ENCODE measurements at places on chromosomes 16 and 17.
A peak's percentile ranks its signal among the peaks of the same experiment; 100 is the strongest.

GRCh38 chr17:77208856-77209255 is 68.1 kb downstream of the SEC14L1 start:
- no peak overlapping the region for H3K27ac ChIP-seq
- H3K4me1 ChIP-seq: peaks cover 10% of the 10 kb centered on the region

- H3K36me3 ChIP-seq: no peaks in the 10 kb centered on the region
- no peaks in the 10 kb centered on the region for H3K27me3 ChIP-seq
- H3K4me3 ChIP-seq: no peak overlapping the region
- H3K27ac ChIP-seq: peak overlapping the region; percentile 15
Observed at GRCh38 chr17:77109764-77110359, 30.9 kb upstream of the SEC14L1 start.

DNA sequence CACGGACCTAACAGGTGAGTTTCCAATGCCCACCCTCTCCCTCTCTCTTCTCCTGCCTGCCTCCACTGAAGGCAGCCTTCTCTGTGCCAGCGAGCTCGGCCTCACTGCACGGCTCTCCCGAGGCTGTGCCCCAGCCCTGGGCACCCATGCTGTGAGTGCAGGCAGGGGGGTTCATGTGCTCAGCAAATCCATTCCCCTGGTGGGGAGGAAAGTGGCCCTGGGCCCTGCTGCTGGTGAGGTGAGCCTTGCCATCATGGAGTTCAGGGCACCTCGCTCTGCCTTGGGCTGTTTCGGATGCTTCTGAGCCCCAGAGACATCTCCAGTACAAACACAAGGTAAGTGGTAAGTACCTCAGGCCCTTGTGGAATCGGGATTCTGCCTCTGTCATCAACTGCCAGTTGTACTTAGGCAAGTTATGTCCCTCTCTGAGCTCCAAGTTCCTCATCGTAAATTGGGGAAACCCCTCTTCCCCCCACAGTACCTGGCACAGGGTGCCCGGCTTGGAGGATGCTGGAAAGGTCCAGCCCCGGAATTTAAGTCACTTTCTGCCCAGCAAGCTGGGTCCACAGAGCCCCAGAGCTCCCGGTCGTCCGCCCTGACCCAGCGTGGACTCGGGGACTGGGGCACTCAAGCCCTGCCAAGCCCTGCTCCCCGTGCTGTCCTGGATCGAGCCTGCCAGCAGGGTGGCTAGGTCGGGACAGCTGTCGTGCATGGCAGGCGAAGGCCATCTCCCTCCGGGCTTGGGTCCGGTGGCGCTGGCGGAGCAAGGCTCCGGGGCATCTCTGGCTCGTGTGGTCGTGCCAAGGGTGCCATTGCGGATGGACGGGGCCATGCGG is 684 bp upstream of the NUDT16L1 start:
- peak overlapping the region; percentile 37 for H3K27ac ChIP-seq
- no peaks in the 10 kb centered on the region for H3K27me3 ChIP-seq
- H3K4me3 ChIP-seq: peak overlapping the region; percentile 74
- peaks cover 10% of the 10 kb centered on the region for H3K4me1 ChIP-seq
- peaks cover 11% of the 10 kb centered on the region for H3K36me3 ChIP-seq
- DNase-seq: no peak

DNA sequence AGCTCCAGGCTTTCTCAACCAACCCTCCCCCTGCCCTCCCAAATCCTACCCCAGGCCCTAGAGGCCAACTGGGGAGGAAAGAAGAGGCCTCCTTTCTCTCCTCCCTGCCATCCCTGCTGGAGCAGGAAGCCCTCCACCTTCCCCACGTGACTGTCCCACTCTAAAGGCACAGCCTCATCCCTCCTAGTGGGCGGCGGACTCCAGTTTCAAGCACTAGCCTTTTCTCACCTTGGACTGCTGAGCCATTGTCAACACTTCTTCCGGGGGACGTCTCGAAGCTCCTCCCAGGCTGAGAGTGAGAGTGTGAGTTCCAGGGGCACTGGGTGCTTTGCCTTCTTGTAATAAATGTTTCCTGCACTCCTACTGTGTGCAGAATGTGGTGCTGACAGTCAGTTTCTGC is 21.4 kb upstream of the IRX6 start:
- DNase-seq: no peak
- H3K27ac ChIP-seq: no peak overlapping the region
- peaks cover 4% of the 10 kb centered on the region for H3K27me3 ChIP-seq
- H3K36me3 ChIP-seq: no peaks in the 10 kb centered on the region
- no peaks in the 10 kb centered on the region for H3K4me1 ChIP-seq

DNA sequence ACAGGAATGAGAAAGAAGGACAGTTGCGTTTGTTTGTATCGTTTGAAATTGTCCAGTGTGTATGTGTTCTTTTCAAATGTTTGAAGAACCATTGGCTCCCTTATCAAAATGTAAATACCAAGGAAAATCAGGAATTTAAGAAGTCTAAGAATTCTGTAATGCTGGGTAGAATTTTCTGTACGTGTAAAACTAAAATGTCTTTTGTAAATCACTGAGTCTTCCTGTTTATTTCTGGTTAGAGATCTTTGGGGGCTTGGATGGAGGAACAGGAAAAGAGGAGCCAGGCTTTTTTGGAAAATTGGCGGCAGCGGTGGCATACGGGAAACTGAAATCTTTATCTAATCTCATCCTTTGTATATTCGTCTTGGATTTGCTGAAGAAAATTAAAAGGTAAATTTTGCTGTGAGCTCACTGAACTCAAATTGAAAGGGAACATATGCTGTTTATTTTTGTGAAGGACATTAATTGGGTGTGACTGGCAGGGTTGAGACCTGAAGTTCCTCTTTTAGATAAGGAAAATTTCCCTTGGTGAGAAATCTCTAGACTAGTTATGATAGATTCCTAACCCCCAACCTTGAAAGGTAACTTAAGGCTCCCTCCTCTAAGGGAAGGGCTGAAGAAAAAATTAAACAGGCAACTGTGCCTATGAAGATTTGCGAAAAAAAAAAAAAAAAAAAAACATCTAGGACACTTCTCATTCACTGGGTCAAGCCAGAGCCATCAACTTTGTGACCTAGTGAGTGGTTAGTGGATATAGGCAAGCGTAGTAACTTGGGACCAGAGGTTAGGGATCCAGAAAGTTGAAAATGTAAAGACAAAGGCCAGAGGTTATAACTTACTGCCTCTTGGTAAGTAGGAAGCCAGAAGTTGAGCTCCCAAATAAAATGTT is 10.8 kb downstream of the TAT start:
- H3K4me1 ChIP-seq: peaks cover 7% of the 10 kb centered on the region
- no peak overlapping the region for H3K4me3 ChIP-seq
- no peaks in the 10 kb centered on the region for H3K27me3 ChIP-seq

GRCh38 chr16:84726669-84727467 is 27.1 kb downstream of the USP10 start:
- no peaks in the 10 kb centered on the region for H3K36me3 ChIP-seq
- no peak overlapping the region for H3K27ac ChIP-seq
- no peak for DNase-seq
- no peak overlapping the region for H3K4me3 ChIP-seq
- peaks cover 25% of the 10 kb centered on the region for H3K4me1 ChIP-seq
- no peaks in the 10 kb centered on the region for H3K27me3 ChIP-seq

GRCh38 chr17:72404872-72405271 is 284.1 kb downstream of the SOX9 start:
- H3K36me3 ChIP-seq: peaks cover 6% of the 10 kb centered on the region
- no peaks in the 10 kb centered on the region for H3K27me3 ChIP-seq
- DNase-seq: peak; percentile 81
- peak overlapping the region; percentile 88 for H3K27ac ChIP-seq
- peaks cover 39% of the 10 kb centered on the region for H3K4me1 ChIP-seq

DNA sequence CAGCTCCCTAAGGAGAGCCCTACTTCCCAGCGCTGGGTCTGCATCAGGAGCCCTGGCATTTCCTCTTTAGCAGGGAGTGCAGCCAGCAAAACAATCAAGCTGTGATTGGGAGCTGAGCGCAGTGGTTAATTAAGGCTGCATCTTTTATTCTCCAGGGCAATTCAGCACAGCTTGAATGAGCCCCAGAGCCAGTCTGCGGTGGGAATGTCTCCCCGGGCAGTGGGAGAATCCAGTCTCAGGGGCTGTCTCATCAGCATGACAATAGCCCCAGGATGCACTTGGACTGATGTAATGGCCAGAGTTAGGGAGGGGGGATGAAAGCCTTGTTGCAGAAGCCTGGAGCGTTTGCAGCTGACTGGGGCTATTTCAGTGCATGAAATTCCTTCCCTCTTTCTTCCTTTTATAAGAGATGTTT is 292.6 kb upstream of the SOX9 start:
- no peaks in the 10 kb centered on the region for H3K4me1 ChIP-seq
- H3K36me3 ChIP-seq: no peaks in the 10 kb centered on the region
- H3K27ac ChIP-seq: no peak overlapping the region
- H3K27me3 ChIP-seq: no peaks in the 10 kb centered on the region
- H3K4me3 ChIP-seq: no peak overlapping the region
- DNase-seq: peak; percentile 75

GRCh38 chr16:26194526-26194925 is 502.8 kb downstream of the HS3ST4 start:
- no peak overlapping the region for H3K27ac ChIP-seq
- H3K4me3 ChIP-seq: no peak overlapping the region
- no peaks in the 10 kb centered on the region for H3K4me1 ChIP-seq
- no peaks in the 10 kb centered on the region for H3K27me3 ChIP-seq

DNA sequence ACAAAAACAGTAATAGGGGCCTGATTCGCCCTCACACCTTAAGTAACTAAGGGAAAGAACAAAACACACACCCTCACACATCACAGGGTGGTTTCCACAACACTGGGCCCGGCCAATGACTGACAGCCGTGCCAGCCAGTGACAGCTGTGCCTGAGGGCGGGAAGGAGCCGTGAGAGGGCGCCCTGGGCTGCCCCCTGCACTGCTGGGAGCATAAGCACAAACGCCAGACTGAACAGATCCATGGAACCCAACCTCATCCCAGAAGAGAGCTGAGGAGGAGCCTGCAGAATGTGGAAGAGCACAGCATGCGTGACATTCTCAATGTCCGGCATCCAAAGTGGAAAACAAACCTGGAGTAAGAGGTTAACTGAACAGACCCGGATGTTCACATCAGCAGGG is 16.0 kb downstream of the CSNK1D start:
- no peak for DNase-seq
- peak overlapping the region; percentile 13 for H3K27ac ChIP-seq
- no peak overlapping the region for H3K4me3 ChIP-seq
- peaks cover 74% of the 10 kb centered on the region for H3K36me3 ChIP-seq

DNA sequence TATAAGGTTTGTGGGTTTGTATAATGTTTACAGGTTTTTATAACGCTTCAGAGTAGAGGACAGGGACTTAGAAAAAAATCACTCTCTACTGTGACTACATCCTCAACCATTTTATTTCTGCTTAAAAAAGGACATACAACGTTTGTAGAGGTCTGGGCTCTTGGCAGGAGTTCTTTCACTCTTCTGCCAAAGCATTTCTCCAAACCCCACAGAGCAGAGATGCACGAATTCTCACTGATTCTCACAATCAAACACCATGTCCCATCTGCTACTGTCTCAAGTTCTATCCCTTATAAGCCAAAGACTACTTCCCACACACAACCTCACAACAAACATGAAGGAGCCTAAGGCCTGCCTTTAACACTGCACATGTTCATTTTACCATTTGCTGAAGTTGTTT is 7.0 kb upstream of the ANKFY1 start:
- no peaks in the 10 kb centered on the region for H3K4me1 ChIP-seq
- peaks cover 25% of the 10 kb centered on the region for H3K36me3 ChIP-seq
- DNase-seq: no peak
- H3K4me3 ChIP-seq: no peak overlapping the region
- no peak overlapping the region for H3K27ac ChIP-seq

- no peaks in the 10 kb centered on the region for H3K27me3 ChIP-seq
- no peak for DNase-seq
- H3K36me3 ChIP-seq: no peaks in the 10 kb centered on the region
- H3K4me3 ChIP-seq: no peak overlapping the region
- H3K27ac ChIP-seq: no peak overlapping the region
- H3K4me1 ChIP-seq: peaks cover 12% of the 10 kb centered on the region
Observed at GRCh38 chr17:19268611-19269010, 31.4 kb downstream of the EPN2 start.

- peaks cover 5% of the 10 kb centered on the region for H3K27me3 ChIP-seq
- no peaks in the 10 kb centered on the region for H3K36me3 ChIP-seq
- H3K4me1 ChIP-seq: peaks cover 7% of the 10 kb centered on the region
- peak; percentile 45 for DNase-seq
Observed at GRCh38 chr17:32283745-32284201, 18.1 kb downstream of the RHBDL3 start.

- no peaks in the 10 kb centered on the region for H3K27me3 ChIP-seq
- H3K27ac ChIP-seq: no peak overlapping the region
- H3K36me3 ChIP-seq: peaks cover 2% of the 10 kb centered on the region
Observed at GRCh38 chr17:46732754-46733398, 85.6 kb downstream of the WNT3 start.

GRCh38 chr17:29364691-29365090 is 25.5 kb upstream of the TAOK1 start:
- H3K36me3 ChIP-seq: no peaks in the 10 kb centered on the region
- no peaks in the 10 kb centered on the region for H3K27me3 ChIP-seq
- no peak overlapping the region for H3K27ac ChIP-seq
- no peak overlapping the region for H3K4me3 ChIP-seq

DNA sequence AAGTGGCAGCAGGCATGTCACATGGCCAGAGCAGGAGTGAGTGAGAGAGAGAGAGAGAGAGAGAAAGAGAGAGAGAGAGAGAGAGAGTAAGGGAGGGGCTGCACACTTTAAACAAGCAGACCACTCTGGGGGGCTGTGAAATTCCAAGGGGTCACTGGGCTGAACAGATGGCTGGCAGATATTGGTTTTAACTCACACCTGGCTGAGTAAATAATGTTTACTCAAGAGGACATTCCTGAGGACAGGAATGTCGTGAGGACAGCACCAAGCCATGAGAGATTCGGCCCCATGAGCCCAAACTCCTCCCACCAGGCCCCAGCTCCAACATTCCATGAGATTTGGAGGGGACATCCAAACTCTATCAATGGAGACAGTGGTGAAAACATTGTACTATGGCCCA is 269.7 kb downstream of the CBLN1 start:
- no peak overlapping the region for H3K27ac ChIP-seq
- H3K27me3 ChIP-seq: peaks cover 2% of the 10 kb centered on the region
- no peaks in the 10 kb centered on the region for H3K36me3 ChIP-seq
- DNase-seq: no peak
- H3K4me3 ChIP-seq: no peak overlapping the region

GRCh38 chr16:73778887-73779286 is 517.7 kb upstream of the PSMD7 start:
- H3K4me1 ChIP-seq: no peaks in the 10 kb centered on the region
- H3K27ac ChIP-seq: no peak overlapping the region
- H3K27me3 ChIP-seq: no peaks in the 10 kb centered on the region
- no peak overlapping the region for H3K4me3 ChIP-seq
- H3K36me3 ChIP-seq: no peaks in the 10 kb centered on the region

DNA sequence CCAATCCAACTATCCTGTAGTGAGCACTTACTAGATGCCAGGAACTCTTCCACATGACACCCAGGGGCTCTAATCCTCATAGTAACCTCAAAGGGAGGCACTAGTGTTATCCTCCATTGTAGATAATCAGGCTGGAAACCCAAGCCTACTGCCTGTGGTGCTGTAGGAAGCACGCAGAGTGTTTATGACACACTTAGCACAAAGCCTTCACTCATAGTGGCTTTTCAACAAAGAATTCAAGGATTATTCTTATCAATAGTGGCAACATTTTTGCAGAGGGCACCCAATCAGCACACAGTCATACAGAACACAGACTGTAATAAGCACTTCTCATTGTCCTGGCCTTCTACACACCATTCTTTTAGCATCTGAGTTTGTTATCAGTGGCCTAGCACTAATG is 18.5 kb upstream of the SOX9 start:
- no peaks in the 10 kb centered on the region for H3K27me3 ChIP-seq
- H3K4me1 ChIP-seq: peaks cover 18% of the 10 kb centered on the region
- no peak overlapping the region for H3K4me3 ChIP-seq
- no peak overlapping the region for H3K27ac ChIP-seq
- no peak for DNase-seq
